CD4-positive, alpha-beta memory T cell (primary cell): ENCODE measurements at places on chromosomes 7 and 10. TPM values are rescaled to one million over a fixed set of nuclear protein-coding genes. Genes with fewer than 3 reads are reported as not detected.

TFR2 gene
- 5.4 TPM for total RNA-seq

GRCh38 chr10:34565934-34566333 is 249.2 kb downstream of the PARD3 start:
- H3K4me3 ChIP-seq: no peak overlapping the region
- no peaks in the 10 kb centered on the region for H3K27me3 ChIP-seq
- H3K27ac ChIP-seq: no peak overlapping the region
- H3K4me1 ChIP-seq: no peaks in the 10 kb centered on the region
- H3K36me3 ChIP-seq: no peaks in the 10 kb centered on the region

- no peak overlapping the region for H3K27ac ChIP-seq
- H3K36me3 ChIP-seq: no peaks in the 10 kb centered on the region
- H3K4me1 ChIP-seq: no peaks in the 10 kb centered on the region
These were observed 85.1 kb downstream of the WASHC2A start for GRCh38 chr10:50152792-50153272.

GRCh38 chr7:88437132-88437531 is 130.4 kb upstream of the STEAP4 start:
- DNase-seq: no peak
- H3K36me3 ChIP-seq: no peaks in the 10 kb centered on the region
- no peak overlapping the region for H3K27ac ChIP-seq
- H3K4me3 ChIP-seq: no peak overlapping the region
- no peaks in the 10 kb centered on the region for H3K27me3 ChIP-seq
- no peaks in the 10 kb centered on the region for H3K4me1 ChIP-seq

GRCh38 chr7:92647652-92648051 is 57.5 kb upstream of the FAM133B start:
- no peak overlapping the region for H3K4me3 ChIP-seq
- H3K36me3 ChIP-seq: no peaks in the 10 kb centered on the region
- DNase-seq: no peak

- H3K36me3 ChIP-seq: no peaks in the 10 kb centered on the region
- no peak overlapping the region for H3K4me3 ChIP-seq
- no peak for DNase-seq
- H3K27me3 ChIP-seq: no peaks in the 10 kb centered on the region
- H3K27ac ChIP-seq: no peak overlapping the region
These were observed 34.0 kb upstream of the CCDC7 start for GRCh38 chr10:32411797-32412498.

- peaks cover 16% of the 10 kb centered on the region for H3K27me3 ChIP-seq
- no peaks in the 10 kb centered on the region for H3K4me1 ChIP-seq
- H3K36me3 ChIP-seq: no peaks in the 10 kb centered on the region
- no peak within 1 kb of the TSS for H3K4me3 ChIP-seq
These were observed at the start of gene MACROH2A2 for GRCh38 chr10:70052462-70053217. MACROH2A2 (plus strand) TSS chr10:70052846; CDS start chr10:70075659, 22,813 bp downstream.
